ENCODE measurements at places on chromosomes 11 and 22.

- DNase-seq: no peak
Measured at GRCh38 chr11:119685111-119685746, 43.8 kb downstream of the NECTIN1 start.

DNA sequence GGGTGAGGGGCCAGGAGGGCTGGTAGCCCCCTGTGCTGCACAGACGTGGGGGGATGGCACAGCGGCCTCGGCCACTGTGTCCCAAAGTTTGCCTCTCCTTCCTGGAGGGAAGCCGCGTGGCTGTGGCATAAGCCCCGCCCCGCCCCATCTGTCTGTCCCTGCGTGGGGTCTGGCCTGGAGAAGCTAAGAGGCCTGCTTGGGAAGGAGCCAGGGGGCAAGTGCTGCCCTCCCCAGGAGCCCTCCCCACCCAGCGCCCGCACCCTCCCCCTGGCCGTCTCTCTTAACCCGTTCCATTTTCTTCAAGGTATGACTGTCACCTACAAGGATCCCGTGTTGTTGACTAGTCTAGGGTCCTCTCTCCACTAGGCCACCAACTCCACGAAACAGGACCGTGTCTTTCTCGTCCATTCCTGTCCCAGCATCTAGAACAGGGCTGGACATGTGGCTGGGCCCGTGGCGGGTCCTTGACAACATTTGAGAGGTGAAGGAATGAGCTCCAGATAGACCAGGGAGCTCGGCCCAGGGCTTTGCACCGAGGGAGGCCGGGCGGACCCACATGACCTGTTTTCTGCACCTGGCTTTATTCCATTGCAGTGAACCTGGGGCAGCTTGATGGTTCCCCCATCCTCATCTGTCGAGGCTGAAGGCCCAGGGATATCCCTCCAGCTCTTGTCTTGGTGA, 428.0 kb downstream of the TBC1D22A start:
- no peak for DNase-seq

- DNase-seq: no peak
Measured at GRCh38 chr22:43241138-43241597, 54.2 kb upstream of the TTLL12 start.

DNA sequence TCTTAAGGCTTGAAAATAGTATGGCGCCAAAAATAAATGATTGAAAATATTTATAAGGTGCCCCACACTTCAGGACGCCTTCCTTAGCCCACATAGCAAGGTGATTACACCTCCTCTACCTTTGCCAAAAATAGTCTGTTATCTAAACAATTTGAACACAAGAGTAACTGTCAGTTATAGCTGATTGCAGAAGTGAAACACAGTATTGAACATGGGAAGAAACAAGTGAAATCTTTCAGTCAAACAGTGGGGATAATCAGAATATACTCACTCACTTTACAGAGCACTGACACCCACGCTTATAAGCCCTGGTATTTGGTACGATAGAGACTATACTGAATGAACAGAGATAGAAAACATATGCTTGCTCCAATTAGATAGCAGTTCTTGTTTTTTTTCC, 203.1 kb downstream of the RAB38 start:
- no peak for DNase-seq

DNA sequence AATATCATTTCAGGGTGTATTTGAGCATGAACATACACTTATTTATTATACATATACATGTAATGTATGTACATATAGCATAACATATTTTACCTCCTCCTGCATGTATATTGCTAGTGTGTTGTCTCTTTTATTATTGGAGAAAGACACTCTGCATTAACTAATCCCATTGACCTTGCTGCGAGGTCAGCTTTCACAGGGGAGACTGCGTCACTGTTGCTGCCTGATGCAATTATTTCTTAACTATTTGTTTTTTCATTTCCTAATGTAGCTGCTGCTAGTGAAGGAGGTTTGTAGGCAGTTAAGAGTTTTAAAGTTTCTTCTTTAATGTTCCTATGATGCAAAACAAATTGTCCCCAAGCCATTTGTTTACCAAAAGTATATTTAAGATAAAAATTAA, 185.4 kb upstream of the CNTN5 start:
- DNase-seq: no peak

- DNase-seq: no peak
Measured at GRCh38 chr22:48077699-48078098, 1315.2 kb downstream of the TBC1D22A start.

DNA sequence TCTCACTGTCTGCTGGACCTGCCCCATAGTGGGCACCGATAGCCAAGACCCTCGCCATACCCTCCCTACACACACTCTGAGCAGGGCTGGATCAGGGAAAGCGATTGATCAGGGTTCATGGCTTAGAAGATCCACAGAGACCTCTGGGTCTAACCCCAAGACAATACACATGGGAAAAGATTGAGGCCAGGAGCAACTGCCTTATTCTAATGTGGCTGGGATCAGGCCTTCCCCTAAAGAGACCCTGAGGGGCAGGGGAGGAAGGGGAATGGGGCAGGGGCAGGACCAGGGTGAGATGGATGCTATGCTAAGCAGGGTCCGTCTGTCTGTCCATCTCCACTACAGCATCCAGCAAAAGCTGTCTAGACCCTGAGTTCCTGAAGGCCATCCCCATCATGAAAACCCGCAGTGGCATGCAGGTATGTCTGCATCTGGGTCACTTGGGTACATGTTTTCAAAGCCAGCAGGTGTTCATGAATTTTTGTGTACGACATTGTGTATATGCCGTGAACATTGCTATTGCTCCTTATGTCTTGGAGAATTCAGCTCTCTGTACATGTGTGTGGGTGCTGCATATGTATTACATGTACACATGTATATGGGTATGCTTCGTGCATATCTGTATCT, 15.3 kb upstream of the RELT start:
- DNase-seq: no peak
